ENCODE measurements at places on chromosomes 5 and 9. TPM values are rescaled to one million over a fixed set of nuclear protein-coding genes. Genes with fewer than 3 reads are reported as not detected.
A peak's percentile ranks its signal among the peaks of the same experiment; 100 is the strongest.

DNA sequence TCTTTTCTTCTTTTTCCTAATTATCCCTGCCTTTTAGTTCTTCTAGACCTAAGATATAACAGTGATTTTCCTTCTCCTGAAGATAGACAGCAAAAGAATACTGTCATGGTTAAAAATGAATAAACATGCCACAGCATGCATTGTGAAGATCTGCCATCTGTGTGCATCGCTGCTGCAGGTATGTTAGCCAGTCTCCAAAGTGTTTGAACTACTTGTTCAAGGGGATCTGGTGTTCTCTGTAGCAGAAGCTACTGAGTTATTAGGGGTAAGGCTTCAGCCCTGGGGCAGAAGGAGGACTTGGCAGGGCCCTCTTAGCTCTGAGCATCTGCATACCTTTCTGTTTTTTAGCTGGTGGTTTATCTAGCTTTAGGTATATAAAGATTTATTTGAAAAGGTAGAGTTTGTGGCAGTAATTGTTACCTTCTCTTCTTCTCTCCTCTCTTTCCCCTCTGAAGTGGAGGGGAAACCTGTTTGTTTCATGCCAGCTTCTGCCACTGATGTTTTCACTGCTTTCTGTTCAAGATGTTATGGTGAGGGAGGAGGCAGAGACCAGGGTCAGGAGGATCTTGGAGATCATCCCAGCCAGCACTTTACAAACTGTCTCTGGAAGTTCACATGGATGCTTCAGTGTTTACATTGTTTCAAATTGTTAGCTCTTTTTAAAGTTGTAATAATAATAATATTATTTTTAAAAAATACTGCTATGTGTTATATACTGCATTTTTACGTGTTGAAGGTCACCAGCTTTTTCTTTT is 25.2 kb downstream of the GALNT10 start:
- no peak for DNase-seq

- no peak for DNase-seq
These were observed 241.5 kb downstream of the TLE4 start for GRCh38 chr9:79813258-79813638.

DNA sequence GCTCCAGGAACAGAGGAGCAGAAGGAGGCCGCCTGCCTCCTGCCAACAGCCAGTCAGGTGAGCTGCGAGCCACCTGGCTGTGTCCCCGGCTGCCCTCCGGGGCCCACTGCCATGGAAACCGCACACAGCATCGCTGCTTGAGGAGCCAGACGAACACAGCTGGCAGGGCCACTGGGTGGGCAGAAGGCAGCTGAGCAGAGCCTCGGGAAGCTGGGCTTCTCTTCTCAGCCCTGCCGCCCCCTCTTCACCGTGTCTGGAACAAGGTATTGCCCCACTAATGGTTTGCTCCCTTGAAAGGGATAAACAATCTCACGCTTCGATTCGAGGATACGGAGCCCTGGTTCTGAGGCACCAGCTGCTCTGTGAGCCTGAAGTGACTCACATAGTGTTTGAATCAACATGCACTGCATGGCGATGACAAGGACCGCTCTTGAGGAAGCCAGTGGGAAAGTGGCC is 63.7 kb upstream of the RUFY1 start:
- no peak for DNase-seq

The TUSC1 gene
- not detected for total RNA-seq

DNA sequence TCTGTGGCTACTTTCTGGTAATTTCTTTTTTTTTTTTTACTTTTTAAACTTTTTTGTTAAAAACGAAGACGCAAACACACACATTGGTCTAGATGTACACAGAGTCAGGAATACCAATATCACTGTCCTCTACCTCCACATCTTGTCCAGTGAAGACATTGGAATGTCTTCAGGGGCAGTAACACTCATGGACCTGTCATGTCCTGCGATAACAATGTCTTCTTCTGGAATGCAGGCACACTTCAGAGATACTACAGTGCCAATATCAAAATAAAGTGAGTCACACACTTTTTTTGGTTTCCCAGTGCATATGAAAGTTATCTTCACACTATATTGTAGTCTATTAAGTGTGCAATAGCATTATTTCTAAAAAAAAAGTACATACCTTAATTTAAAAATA is 175.9 kb downstream of the ARRDC3 start:
- no peak for DNase-seq

DNA sequence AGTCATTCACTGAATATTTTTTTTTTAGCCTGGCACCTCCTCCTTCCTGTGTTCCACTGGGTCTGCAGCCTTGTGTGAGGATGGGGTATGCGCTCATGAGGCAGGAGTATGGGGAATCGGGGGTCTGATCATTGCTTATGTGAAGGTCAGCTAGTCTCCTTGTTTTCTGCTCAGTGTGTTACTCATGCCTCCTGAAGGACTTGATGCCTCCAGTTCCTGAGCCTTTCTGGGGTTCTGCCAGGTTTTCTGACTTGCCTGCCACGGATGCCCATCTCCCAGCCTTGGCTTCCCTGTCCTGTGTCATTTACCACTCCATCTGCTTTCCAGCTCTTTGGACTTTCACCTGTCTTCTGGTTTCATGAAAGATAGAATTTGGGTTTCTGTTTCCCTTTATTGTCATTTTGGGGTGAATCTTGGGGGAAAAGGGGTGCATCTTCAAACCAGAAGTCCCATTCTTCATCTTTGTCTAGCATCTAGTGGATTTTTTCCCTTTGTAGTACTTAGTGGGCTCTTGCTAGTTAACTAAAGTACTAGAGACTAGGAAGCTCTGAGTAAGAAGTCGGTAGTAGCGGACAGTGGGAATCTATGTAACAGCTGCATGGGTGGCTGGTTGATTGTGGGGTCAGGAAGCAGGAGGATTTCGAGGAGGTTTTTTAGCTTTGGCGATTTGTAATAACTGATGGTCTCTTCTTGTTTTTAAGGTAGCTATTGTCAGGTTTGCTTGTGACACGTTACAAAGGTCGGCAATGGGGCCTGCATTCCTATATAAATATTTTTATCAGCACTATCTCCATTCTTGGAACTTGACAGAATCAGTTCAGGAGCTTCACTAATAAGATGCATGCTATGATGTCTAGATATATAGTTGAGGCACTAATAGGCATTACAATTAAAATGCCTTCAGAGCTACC is 8.2 kb downstream of the OTULIN start:
- DNase-seq = no peak

The CMYA5 gene
- total RNA-seq = 0.17 TPM

The FOXI1 gene
- not detected for total RNA-seq

DNA sequence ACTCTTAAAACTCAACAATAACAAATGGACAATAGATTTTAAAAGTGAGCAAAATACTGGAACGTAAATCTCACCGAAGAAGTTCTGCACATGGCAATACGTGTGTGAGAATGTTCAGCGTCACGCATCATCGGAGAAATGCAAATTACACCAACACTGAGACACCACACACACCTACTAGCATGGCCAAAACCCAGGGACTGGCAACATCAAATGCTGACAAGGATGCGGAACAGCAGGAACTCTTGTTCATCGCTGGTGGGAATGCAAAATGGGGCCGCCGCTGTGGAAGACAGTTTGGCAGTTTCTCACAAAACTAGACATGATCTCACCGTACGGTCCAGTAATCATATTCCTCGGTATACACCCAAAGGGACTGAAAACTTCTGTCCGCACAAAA is 21.6 kb upstream of the CLPTM1L start:
- DNase-seq = no peak

The SH2D3C gene
- 5.9 TPM for total RNA-seq

DNA sequence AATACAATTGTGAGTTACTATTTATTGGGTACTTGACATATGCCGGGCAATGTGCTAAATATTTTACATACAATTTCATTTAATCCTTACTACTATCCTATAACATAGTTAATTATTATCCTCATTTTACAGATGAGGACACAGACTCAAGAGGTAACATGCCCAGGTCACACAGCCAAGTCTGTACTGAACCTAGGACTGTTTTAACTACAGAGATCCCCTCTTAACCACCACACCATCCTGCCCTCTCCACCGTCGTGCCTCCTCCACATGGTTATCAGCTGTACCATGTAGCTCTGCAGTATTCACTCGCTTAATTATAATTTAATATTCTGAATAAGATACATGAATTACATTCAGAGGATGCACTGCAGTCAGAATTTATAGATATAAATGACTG is 5.3 kb downstream of the RAB14 start:
- no peak for DNase-seq

DNA sequence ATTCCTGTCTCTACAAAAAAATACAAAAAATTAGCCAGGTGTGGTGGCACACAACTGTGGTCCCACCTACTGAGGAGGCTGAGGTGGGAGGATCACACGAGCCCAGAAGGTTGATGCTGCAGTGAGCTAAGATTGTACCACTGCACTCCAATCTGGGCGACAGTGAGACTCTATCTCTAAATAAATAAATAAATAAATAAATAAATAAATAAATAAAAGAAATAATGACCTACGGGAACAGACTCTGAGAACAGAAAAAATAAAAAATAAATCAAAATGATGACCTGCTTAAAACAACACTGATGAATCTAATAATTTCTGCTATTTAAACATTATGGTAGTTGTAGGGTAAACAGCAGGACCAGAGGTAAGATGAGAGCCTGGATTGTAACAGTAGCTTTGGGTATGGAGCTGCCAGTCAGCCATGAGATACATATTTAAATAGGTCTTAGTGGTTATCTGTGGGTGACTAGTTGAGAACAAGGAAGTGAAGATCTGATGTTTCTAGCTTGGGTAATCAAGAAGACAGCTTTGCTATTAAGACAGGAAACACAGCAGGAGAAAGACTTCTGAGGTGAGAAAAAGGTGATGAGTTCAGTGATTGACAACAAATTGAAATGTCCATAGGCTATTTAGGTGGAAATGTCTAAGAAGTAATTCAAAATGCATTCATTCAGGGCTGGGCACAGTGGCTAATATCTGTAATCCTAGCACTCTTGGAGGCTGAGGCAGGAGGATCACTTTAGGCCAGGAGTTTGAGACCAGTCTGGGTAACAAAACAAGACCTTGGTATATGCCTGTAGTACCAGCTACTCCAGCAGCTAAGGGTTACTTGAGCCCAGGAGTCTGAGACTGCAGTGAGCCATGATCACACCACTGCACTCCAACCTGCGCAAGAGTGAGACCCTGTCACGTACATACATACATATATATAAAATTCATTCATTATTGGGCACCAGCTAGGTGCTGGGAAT is 11.0 kb downstream of the RNF145 start:
- DNase-seq = no peak

GRCh38 chr5:43042626-43043399 is 2.7 kb upstream of the ANXA2R start:
- peak; percentile 83 for DNase-seq

DNA sequence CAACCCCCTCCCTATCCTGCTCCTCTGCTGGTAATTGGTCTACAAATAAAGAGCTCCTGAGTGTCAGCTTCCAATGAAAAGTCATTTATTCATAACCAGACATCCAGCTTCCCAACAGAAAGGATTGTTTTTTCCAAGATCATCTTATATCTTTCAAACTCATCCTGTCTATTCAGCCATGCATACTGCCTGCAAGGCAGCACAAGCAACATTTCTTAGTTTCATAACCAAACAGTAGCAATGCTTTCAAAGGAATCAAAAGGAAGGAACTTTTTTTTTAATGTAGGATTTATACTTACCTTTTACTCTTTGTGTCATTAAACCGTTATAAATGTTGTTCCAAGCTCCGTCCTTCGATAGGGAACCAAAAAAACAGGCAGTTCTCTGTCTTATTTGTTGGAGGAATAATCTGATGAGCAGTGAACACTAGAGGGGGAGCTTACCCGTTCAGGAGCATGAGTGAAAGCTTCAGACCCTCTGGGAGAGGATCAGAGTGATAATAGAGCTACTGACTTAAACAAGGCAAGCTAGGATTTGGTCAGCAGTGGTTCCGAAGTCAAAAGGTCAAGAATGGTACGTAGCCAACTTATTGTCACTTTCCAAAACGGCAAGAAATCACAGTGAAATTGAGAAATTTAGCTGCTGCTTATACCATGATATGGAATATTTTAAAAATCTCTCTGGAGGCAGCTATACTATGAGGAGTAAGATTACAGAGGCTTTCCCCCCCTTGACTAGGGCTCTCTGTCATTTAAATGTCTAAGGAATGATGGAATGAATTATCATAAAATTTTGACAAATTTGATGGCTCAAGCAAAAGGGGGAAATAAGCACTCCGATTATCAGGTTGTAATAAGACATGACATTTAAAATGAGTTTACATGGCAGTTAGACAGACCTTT is 892.9 kb downstream of the NR2F1-AS1 start:
- no peak for DNase-seq
